ENCODE measurements at places on chromosomes 11 and 22.

- DNase-seq: no peak
Measured at GRCh38 chr22:41368543-41369423, 13.0 kb upstream of the TEF start.

GRCh38 chr11:68955607-68955958 is 25.2 kb downstream of the MRGPRD start:
- no peak for DNase-seq

DNA sequence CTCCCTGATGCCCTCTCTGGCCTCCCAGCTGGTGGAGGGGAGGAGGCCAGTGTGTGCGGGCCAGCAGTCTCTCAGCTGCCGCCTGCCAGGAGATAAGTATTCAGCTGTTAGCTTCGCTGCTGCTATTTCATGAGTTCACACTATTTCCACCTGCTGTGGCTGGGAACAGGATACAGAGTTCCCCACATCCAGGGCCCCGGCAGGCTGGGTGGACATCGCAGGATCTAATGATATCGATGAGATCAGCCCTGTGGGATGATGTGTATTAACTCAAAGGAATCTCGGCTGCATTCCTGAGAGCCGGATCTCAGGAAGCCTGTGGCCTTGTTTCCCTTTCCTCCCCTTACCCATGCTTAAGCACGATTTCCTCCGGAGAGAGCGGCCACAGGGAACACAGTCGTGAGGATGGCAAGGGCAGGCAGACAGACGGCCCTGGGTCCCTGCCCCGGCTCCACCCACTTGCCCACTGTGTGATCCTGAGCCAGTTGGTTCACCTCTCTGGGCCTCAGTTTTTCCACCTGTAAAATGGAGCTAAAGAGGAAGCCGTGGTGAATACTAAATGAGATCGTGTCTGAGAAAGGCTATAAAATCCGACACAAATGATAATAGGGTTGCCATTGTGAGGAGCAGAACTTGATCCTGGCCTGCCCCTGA is 6.5 kb upstream of the PVALB start:
- DNase-seq: no peak

- DNase-seq: no peak
Measured at GRCh38 chr11:103897160-103897936, 139.1 kb upstream of the DDI1 start.

GRCh38 chr22:29483254-29483653 is 3.2 kb downstream of the NEFH start:
- no peak for DNase-seq

- DNase-seq: no peak
Measured at GRCh38 chr22:23774922-23775436, 2.3 kb downstream of the MMP11 start.

GRCh38 chr11:16191212-16191867 is 165.0 kb downstream of the SOX6 start:
- DNase-seq: no peak

GRCh38 chr11:19013181-19013857 is 47.2 kb downstream of the MRGPRX2 start:
- no peak for DNase-seq

GRCh38 chr11:66910669-66911068 is 47.5 kb downstream of the PC start:
- no peak for DNase-seq
